Right lobe of liver (tissue), 6 donors: ENCODE measurements at places on chromosomes 6 and 20. TPM values are rescaled to one million over a fixed set of nuclear protein-coding genes. Genes with fewer than 3 reads are reported as not detected.
A peak's percentile ranks its signal among the peaks of the same experiment; 100 is the strongest.

Gene CALHM4
- not detected for total RNA-seq

Gene SPTLC3
- total RNA-seq: 24.8 TPM

Gene NFATC2
- 3.9 TPM for total RNA-seq

Gene MYB
- 0.33 TPM for total RNA-seq

Gene ETV7
- total RNA-seq: 0.55 TPM

Gene HMGCLL1
- total RNA-seq: 0.54 TPM

GRCh38 chr20:25195962-25196785 is 662 bp downstream of the ENTPD6 start:
- no peaks in the 10 kb centered on the region for H3K27me3 ChIP-seq
- peak overlapping the region; percentile 80 for H3K27ac ChIP-seq
- no peaks in the 10 kb centered on the region for H3K4me1 ChIP-seq
- no peaks in the 10 kb centered on the region for H3K36me3 ChIP-seq

GRCh38 chr20:21214431-21214830 is 88.5 kb downstream of the KIZ start:
- H3K4me1 ChIP-seq: no peaks in the 10 kb centered on the region
- no peak for DNase-seq
- no peaks in the 10 kb centered on the region for H3K36me3 ChIP-seq
- H3K27ac ChIP-seq: no peak overlapping the region
- no peaks in the 10 kb centered on the region for H3K27me3 ChIP-seq

DNA sequence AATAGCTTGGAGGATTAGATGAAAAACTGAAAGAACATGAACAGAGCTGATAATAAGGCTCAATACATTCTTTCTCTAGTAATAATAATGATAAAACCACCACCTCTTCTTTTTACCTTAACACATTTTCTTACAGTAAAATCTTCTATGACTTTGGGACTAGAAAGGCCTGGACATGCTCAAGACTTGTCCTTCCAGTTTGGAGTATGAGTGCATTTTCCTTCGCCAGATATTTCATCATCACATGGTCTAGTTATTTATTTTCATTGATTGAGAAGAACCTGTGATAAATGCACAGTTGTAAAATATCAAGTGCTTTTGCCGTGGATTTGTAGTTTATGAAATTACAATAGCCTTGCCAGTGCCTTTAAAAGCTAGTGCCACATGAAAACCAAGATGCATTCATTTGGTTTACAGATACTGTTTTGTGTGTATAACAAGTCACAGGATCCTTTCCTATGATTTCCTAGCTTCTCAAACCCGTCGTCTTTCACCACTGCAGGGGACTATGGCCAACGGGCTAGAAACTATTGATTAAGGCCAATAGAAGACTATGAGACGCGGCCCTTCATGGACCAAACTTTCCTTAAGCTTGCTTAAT is 200.2 kb upstream of the ZNF217 start:
- no peaks in the 10 kb centered on the region for H3K36me3 ChIP-seq
- H3K27ac ChIP-seq: no peak overlapping the region
- no peaks in the 10 kb centered on the region for H3K4me1 ChIP-seq

GRCh38 chr6:54876871-54877270 is 30.3 kb downstream of the FAM83B start:
- H3K27me3 ChIP-seq: no peaks in the 10 kb centered on the region
- H3K27ac ChIP-seq: no peak overlapping the region
- H3K4me3 ChIP-seq: no peak overlapping the region
- H3K36me3 ChIP-seq: no peaks in the 10 kb centered on the region
- no peaks in the 10 kb centered on the region for H3K4me1 ChIP-seq

DNA sequence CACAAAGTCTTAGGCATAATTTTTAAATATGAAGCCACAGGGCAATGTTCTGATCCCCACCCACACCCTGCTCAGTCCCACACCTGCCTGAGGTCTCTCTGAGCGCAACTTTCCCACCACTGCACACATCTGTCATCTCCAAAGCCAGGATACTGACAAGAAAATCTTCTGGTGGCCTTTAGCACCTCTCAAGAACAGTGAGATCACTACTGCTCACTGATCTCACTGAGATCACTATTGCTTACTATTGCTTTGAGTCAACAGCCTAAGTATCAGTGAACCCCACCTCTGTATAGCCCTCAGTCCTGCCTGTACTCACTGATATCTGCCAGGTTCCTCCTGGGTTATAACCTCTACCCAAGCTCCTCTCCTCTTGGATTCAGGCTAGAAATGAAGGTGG is 6.4 kb downstream of the TNFRSF21 start:
- no peaks in the 10 kb centered on the region for H3K4me1 ChIP-seq
- no peak overlapping the region for H3K4me3 ChIP-seq

DNA sequence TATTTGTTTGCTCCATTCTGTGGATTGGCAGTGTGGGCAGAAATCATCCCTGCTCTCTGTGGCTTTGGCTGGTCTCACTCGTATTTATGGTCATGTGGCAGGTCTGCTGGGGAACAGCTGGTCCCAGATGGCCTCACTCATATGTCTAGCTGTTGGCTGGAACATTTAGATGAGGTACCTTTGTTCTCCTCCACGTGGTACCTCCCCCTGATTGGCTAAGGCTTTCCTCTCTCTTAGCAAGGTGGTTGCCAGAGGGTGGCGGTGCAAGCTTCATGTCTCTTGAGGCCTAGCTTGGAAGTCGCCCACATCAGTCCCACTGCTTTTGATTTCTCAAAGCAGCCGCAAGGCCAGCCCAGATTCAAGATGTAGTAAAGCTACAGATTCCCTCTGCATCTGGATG is 348.5 kb upstream of the BTBD3 start:
- H3K36me3 ChIP-seq: no peaks in the 10 kb centered on the region
- H3K27me3 ChIP-seq: no peaks in the 10 kb centered on the region
- no peak for DNase-seq
- no peaks in the 10 kb centered on the region for H3K4me1 ChIP-seq

DNA sequence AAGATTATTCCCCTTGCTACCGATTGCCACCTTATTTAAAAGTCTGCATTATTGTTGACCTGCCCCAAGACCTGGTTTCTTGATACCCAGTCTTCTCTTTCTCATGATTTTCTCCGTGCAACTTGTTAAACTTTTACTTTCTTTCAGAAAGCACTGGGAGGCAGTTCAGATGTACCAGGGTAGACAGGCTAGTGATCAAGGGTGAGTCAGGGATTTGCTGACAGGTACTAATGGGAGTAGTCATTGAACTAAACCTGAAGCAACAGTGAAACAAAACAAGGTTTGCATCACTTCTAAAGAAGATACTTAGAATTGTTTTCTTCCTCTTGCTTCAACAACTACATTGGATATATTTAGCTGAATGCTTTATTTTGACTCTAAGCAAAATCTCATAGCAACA is 124.4 kb downstream of the KCNQ5 start:
- no peaks in the 10 kb centered on the region for H3K36me3 ChIP-seq
- DNase-seq: no peak
- H3K4me1 ChIP-seq: no peaks in the 10 kb centered on the region

GRCh38 chr20:44528309-44528708 is 6.4 kb upstream of the SERINC3 start:
- H3K36me3 ChIP-seq: no peaks in the 10 kb centered on the region
- no peaks in the 10 kb centered on the region for H3K27me3 ChIP-seq
- DNase-seq: no peak

- peaks cover 23% of the 10 kb centered on the region for H3K36me3 ChIP-seq
- H3K27ac ChIP-seq: peak overlapping the region; percentile 96
- peak overlapping the region; percentile 65 for H3K4me3 ChIP-seq
Measured at GRCh38 chr6:43773050-43773979, 3.3 kb downstream of the VEGFA start.

- no peaks in the 10 kb centered on the region for H3K36me3 ChIP-seq
- no peak overlapping the region for H3K27ac ChIP-seq
- DNase-seq: peak; percentile 13
- no peaks in the 10 kb centered on the region for H3K4me1 ChIP-seq
- no peak overlapping the region for H3K4me3 ChIP-seq
Measured at GRCh38 chr20:37341632-37342031, 4.3 kb upstream of the SRC start.

GRCh38 chr6:111565326-111566221 is 40.1 kb downstream of the TRAF3IP2 start:
- DNase-seq: no peak
- H3K27ac ChIP-seq: no peak overlapping the region
- H3K36me3 ChIP-seq: peaks cover 3% of the 10 kb centered on the region
- H3K4me3 ChIP-seq: no peak overlapping the region
- peaks cover 3% of the 10 kb centered on the region for H3K4me1 ChIP-seq
- H3K27me3 ChIP-seq: no peaks in the 10 kb centered on the region

GRCh38 chr6:84222426-84222825 is 5.0 kb downstream of the CEP162 start:
- H3K4me1 ChIP-seq: no peaks in the 10 kb centered on the region
- no peak for DNase-seq
- H3K36me3 ChIP-seq: no peaks in the 10 kb centered on the region
- no peak overlapping the region for H3K27ac ChIP-seq

DNA sequence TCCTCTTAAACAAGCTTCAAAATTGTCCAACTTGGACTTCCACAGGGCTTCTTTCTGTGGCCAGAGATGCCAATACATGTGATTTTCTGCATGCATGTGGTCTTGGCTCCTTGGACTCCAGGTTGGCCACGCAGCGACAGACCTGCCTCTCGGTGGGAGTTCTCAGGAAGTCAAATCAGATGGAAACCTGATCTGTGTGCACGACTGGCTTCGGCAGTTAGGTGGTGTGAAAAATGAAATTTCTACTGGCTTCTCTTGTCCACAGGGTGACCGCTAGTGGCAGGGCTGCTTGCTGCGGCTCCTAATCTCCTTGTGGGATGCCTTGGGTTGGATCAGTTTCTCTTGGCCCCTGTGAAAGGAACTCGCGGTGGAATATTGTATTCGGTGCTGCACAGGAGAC is 57.3 kb downstream of the PHACTR3 start:
- no peaks in the 10 kb centered on the region for H3K27me3 ChIP-seq
- no peak for DNase-seq
- no peak overlapping the region for H3K27ac ChIP-seq
- no peaks in the 10 kb centered on the region for H3K4me1 ChIP-seq
- H3K36me3 ChIP-seq: no peaks in the 10 kb centered on the region
